Left forelimb (tissue), 1 donor: ENCODE measurements at places on chromosomes 11 and 22.

GRCh38 chr11:134468081-134468668 is 56.1 kb upstream of the B3GAT1 start:
- DNase-seq: no peak

DNA sequence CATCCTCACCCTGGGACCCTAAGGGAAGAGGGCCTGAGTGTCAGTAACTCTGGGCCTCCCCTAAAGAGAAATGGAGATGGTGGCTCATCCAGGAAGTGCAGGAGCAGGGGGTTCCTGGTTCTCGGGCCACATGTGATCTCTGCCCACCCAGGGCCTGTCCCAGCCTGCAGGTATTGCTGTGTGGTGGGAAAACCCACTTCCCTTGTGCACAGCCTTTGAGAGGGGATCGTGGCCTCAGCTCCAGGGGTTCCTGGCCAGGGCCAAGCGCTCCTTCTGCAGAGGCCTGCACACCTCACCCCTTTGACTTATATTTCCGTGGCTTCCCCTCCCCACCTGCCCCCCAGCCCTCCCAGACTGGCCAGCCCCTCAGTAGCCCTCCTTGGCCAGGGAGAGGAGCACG is 213.5 kb downstream of the OR4C45 start:
- DNase-seq: no peak

DNA sequence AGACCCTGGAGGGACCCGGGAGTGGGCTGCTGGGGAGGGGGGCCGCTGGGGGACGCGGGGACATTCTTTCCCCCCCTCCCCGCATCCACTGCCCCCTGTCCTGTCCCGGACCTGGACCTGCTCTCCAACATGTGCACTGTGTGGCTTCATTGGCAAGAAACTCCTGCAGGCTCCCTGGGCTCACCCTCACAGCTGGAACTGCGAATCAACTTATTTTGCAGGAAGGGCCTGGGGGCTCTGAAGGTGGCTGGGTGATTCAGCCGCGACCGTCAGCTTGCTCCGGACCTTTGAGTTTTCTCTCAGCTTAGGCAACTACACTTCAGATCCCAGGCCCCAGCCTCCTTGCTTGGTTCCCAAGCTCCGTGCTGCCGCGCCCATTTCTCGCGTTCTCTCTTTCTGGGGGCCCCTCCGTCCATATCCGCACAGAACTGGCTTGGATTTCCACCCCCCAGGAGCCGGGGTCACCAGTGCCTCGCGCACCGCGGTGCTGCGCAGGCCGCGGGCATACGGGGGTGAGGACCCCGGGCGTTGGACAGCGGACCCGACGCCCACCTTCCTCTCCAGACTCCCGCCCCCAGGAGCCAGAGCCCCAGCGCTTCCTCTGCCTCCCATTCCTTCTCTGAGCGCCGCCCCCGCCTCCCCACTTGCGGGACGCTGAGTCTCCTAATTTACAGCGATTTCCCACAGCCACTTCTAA is 471 bp upstream of the AHNAK start:
- peak; percentile 76 for DNase-seq

DNA sequence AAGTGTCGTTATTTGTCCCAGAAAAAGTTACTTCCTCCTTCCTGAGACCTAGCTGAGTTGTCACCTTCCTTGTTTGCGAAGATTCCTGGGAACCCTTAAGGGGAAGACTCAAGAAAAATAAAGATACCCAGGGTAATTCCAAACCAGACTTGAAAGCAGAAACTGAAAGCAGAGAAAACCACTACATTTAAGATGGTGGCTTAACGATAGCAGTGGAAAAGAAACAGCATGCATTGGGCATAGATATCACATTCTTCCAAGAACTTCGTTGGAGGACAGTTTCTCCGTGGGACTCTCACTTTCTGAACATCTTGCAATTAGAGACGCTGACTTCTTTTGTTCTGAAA is 89.1 kb downstream of the FAM76B start:
- DNase-seq: no peak

DNA sequence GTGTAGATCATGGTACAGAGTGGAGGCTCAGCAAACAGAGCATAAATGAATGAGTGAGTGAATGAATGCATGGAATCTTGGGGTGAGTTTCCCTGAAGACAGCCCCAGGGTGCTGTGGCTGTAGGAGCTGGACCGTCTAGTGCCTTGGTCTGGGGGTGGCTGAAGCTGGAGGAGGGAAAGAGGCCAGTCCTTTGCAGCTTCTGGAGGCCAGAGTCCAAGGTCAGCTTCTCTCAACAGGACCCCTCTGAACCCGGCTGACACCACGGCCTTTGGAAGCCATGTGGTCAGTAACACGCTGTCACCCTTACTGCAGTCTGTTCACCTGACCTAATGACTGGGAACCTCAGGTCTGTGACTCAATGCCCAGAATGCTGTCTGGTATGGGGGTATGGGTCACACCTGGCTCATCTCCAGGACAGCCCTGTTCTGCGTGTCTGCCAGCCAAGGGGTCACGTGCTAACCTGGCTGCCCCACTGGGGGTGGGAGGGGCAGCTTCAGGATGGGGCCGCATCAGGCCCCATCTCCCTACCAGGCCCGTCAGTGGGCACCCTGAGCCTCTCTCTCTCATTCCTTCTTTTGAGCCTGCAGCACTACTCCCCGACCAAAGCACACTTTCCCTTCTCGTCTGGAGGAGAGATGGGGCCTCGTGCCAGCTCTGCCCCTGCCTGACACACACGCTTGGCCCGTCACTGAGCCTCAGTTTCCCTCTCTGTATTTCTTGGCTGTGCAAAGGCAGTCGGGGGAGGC is 24.1 kb upstream of the CHKA start:
- DNase-seq: no peak

DNA sequence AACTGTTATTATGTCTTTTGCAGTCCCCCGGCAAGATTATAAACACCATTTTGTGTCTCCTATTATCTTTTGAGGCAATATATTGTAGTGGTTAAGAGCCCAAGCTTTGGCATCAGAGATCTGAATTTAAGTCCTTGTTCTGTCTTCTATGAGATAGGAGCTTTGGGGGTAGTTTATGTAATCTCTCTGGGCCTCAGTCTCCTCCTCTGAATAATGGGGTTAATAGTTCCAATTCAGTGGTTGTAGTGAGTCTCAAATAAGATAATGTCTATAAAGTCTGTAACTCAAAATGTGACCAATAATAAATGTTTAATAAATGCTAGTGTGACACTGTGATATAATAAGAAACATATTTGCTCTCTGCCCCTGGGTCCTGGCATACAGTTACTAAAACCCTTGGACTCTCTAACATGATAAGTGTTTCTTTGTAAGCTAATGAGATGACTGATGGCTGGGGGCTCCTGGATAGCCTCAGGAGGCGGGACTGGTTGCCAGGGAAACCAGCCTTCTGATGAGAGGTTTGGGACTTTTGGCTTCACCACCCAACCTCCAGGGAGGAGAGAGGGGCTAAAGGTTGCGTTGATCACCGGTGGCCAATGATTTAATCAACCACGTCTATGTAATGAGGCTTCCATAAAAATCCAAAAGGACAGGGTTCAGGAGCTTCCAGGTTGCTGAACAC is 183.4 kb upstream of the MTMR2 start:
- no peak for DNase-seq
